Cardiac muscle cell (in vitro differentiated cells and primary cell): ENCODE measurements at places on chromosomes 11 and 22. TPM values are rescaled to one million over a fixed set of nuclear protein-coding genes. Genes with fewer than 3 reads are reported as not detected.

DNA sequence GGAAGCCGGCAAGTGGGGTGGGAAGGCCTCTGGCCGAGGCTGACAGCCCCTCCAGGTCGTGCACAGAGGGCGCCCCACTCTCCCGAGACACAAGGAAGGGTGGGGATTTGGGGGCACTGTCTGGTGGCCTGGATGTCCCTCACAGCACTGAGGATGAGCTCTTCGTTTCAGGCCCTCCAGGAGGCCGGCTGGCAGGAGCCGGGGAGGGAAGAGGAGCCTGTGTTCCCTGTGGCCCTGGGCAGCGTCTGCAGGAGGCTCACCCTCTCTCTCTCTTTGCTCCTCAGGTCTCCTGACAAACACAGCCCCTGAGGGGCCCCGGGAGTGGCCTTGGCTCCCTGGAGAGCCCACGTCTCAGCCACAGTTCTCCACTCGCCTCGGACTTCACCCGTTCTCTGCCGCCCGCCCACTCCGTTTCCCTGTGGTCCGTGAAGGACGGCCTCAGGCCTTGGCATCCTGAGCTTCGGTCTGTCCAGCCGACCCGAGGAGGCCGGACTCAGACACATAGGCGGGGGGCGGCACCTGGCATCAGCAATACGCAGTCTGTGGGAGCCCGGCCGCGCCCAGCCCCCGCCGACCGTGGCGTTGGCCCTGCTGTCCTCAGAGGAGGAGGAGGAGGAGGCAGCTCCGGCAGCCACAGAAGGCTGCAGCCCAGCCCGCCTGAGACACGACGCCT lies 1078.0 kb downstream of the BRD1 start:
- DNase-seq, result no peak

GRCh38 chr11:111845276-111846028 lies 25.9 kb downstream of the ALG9 start:
- no peak for DNase-seq

DNA sequence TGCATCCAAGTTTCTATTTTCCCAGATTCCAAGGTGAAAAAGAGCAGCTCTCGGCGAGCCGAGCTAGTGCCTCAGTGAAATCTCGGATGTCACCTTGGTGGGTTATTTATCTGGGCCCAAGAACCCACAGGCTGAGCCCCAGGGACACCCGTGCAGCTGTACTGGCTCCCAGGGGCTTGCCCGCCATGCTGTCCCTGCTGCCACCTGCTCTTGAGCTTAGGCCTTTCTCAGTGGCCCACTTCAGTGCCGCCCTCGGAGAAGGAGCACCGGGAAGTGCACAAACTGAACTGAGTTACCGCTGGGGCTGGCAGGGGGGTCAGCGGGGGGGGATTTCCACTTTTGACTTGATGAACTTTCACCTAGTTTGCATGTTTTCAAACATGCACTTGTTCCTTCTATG lies 27.9 kb downstream of the CPT1A start:
- DNase-seq, result no peak

DNA sequence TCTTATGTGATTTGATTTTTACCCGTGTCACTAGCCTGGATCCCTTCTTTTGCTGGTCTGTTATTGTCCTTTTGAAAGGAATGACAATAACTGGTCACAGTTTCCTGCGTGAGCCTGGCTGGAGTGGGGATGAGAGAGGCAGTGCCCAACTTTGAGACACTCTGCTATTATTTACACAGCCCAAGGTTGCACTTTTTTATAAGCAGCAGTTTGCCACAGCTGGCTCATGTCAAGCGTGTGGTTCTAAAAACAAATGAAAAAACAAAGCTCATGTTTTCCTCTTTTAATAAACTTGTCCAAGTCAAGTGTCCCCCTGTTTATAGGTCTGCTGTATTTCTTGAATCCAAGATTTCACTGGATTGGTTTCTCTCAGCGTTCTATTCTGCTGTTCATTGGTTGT lies 201.3 kb downstream of the GRIK4 start:
- no peak for DNase-seq

- DNase-seq, result no peak
These were observed 16.3 kb downstream of the GRAP2 start for GRCh38 chr22:39917197-39917643.

The MYRF gene
- polyA plus RNA-seq, result 29.3 and 41.2 TPM in 2 replicates

The CSF2RB gene
- polyA plus RNA-seq, result not detected in 2 replicates

The SPDYC gene
- polyA plus RNA-seq, result not detected in 2 replicates

- DNase-seq, result no peak
These were observed 289.7 kb downstream of the KIRREL3 start for GRCh38 chr11:126710804-126711399.

GRCh38 chr11:34658071-34659015 lies 37.5 kb downstream of the EHF start:
- no peak for DNase-seq

GRCh38 chr22:39012533-39013511 lies 1.2 kb upstream of the APOBEC3C start:
- DNase-seq, result peak; percentile 21

GRCh38 chr22:47775686-47776085 lies 1013.2 kb downstream of the TBC1D22A start:
- DNase-seq, result no peak

DNA sequence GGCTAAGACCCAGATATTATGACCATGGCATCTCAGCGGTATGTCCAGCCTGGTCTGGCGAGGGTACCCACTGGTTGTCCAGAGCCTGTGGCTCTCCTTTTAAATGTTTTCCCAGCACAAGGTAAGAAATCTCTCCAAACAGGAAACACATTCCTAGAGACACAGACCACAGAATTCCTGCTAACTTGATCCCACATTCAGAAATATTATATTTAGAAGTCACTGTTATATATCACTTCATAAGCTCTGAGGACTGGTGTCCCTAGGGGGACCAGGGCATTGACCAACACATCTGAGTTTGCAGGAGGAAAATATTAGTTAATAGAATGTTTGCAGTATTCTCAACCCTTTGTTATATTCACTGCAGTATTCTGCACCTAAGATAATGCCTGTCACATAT lies 23.1 kb downstream of the TMPRSS13 start:
- peak; percentile 7 for DNase-seq

The PLAAT4 gene
- polyA plus RNA-seq, result not detected in 2 replicates

DNA sequence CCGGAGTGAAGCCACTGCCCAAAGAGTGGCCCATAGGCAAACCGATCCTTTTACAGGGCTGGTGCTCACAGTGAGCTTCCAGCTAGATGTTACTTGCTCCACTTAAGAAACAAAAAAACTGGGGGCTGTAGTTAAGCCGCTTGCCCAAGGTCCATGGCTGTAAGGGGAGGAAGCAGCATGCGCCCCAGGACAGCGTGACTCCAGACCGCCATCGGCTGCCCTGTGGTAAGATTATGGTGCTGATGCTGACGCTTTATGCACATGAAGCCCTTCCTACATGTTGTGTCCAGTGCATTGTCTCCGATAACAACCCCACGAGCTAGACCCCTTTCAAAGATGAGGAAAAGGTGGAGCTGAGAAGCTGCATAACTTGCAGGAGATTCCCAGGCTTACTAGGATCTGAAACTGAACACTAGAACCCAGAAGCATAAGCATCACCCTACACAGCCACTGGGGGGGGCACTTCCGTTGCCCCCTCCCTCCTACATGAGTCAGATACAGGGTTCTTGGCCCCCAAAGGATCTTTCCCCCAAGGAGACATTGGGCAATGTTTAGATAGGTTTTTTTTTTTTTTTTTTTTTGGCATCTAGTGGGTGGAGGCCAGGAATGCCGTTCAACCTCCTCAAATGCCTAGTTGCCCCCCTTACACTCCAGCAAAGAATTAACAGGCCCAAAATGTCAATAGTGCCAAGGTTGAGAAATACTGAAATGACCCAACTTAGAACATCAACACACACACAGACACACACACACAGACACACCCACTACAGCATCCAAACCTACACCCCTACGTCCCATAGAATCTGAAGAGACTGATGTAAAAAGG lies 53.9 kb downstream of the MN1 start:
- DNase-seq, result no peak

GRCh38 chr11:5548440-5548839 lies at the start of gene OR52H1:
Gene OR52H1, minus strand, starts transcription at chr11:5548540. Its CDS starts 3,035 bp downstream, at chr11:5545505.
- no peak for DNase-seq

DNA sequence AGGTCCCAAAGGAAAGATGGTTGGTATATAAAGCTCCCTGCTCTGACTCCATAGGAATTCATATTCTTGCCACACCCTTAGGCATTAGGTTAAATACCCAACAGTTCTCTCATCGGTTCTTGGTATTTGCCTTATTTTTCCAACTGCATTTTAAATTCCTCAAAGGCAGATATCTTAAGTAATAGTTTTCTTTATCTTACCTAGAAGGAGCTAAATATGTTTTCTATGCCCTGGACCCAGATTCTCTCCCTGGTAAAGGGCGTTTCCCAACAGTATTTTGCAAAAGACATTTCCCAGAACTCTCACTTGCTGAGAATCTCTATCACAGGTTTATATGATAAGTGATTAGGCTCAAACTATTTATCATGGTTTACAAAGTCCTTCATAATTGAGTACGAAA lies 158.6 kb upstream of the BDNF start:
- no peak for DNase-seq

The KRTAP5-1 gene
- polyA plus RNA-seq, result not detected in 2 replicates

GRCh38 chr11:126438691-126439090 lies 83.2 kb downstream of the ST3GAL4 start:
- no peak for DNase-seq

DNA sequence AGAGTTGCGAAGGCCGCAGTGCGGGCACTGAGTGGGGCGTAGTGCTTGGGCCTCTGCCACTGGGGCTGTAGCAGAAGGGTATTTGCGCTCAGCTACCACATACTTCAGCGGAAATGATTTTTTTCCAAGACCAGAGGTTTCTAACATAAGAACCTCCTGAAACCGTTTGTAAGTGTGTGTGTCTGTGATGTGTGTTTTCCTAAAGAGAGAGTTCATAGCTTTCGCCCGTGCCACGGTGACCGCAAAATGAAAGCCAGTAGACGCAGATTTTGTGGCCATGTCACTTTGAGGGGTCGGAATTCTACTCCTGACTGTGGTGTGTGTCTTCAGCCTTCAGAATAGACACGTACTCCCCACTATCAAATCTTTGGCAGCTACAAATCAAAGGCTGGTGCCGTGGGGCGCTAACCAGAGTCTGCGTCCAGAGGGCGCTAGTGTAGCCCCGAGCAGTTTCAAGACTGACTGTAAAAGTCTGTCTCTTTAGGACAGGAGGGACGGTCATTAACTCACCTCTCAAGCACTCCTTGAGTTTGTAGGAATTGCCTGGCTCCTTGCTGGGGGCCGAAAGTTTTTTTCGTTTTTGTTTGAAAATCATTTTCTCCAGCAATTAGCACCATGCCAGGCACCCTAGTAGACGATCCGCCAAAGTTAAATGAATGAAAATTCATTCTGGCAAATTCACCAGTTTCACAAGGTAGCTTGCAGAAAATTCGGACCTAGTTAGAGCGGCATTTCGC lies 2.5 kb upstream of the CALCA start:
- DNase-seq, result peak; percentile 67

The INPP5J gene
- 21.9 and 26.0 TPM in 2 replicates for polyA plus RNA-seq

GRCh38 chr22:46209262-46209661 lies 40.8 kb downstream of the CDPF1 start:
- no peak for DNase-seq

DNA sequence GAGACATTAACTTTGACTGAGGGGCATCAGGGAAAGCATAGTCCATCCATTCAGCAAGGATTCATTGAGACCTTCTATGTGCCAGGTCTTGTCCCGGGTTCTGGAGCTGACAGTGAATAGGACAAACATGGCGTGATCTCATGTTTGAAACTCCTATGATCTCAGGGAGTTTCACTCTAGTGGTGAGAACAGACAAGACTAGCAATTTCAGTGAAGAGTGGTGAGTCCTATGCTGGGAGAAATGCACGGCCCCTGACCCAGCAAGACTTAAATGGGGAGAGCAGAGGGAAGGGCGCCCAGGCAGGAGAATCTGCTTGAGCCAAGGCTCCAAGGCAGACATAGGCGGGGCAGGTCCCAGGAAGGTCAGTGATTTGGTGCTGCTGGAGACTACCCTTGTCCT lies 155.7 kb downstream of the CEP164 start:
- DNase-seq, result no peak

- DNase-seq, result peak; percentile 92
These were observed 669 bp downstream of the CDC42EP2 start for GRCh38 chr11:65315204-65315865.

- no peak for DNase-seq
These were observed 119.1 kb upstream of the NCAM1 start for GRCh38 chr11:112842151-112842550.

DNA sequence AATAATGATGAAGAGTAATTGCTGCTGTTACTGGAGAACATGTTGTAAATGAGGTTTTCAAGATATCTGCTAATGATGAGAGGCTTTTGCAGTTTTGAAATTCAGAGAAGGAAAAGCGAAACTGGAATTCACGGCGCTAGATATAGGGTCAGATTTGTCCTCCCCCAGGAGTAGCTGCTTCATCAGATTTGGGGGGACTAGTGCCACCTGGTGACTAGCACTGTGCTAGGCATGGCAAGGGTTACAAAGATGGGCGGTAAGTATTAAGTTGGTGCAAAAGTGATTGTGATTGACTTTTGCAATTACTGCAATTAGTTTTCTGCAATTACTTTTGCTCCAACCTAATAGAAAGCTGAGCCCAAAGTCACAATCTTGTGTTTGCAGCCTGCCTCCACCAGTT lies 879.9 kb upstream of the TENM4 start:
- DNase-seq, result no peak

The LMNTD2 gene
- polyA plus RNA-seq, result 18.4 and 18.8 TPM in 2 replicates

- DNase-seq, result no peak
These were observed 9.0 kb upstream of the RRM1 start for GRCh38 chr11:4085575-4085974.

DNA sequence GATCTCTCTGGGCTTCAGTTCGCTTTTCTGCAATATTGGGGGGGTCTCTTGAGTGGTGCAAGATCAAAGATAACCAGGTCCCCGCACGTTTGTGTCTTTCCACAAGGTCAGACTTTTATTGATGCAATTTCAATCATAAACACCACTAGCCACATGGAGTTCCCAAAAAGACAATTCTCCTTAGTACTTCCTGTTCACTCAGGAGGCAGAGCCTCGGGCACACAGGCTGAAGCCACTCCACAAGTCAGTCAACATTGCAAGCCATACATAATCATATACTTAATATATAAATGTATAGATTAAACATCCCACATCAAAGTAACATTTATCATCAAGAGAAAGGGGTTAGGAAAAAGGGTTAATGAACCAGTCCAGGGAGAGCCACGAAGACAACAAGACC lies 12.0 kb downstream of the ST14 start:
- no peak for DNase-seq

- DNase-seq, result no peak
These were observed 116.0 kb downstream of the RBFOX2 start for GRCh38 chr22:35912658-35913057.

The ANO5 gene
- polyA plus RNA-seq, result 5.3 and 7.9 TPM in 2 replicates

The MAML2 gene
- polyA plus RNA-seq, result 1.1 and 5.5 TPM in 2 replicates

The LRRN4CL gene
- polyA plus RNA-seq, result 0.24 TPM in 1 of 2 replicates, not detected in the other

DNA sequence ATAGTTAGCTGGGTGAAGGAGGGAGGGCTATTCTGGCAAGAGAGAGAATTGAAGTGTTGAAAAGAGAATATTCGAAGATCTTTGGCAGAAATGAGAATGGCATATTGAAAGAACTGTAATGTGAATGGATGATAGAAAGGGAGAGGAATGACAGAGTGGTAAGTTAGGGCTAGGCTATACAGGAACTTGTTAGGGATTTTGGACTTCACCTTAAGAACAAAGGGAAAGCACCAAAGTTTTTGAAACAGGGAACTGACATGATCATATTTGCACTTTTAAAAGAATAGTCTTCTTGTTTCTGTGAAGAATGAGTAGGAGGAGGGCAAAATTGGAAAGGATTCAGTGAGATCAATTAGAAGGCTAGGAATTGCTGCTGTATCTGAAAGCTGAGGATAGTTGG lies 119.3 kb downstream of the METTL15 start:
- no peak for DNase-seq
